ENCODE measurements at places on chromosomes 3 and 15. TPM values are rescaled to one million over a fixed set of nuclear protein-coding genes. Genes with fewer than 3 reads are reported as not detected.

- H3K27me3 ChIP-seq, result no peaks in the 10 kb centered on the region
- no peak for DNase-seq
- H3K36me3 ChIP-seq, result no peaks in the 10 kb centered on the region
- H3K4me1 ChIP-seq, result no peaks in the 10 kb centered on the region
Measured at GRCh38 chr3:49523756-49524747, 30.2 kb upstream of the BSN start.

- no peaks in the 10 kb centered on the region for H3K4me1 ChIP-seq
- no peak overlapping the region for H3K27ac ChIP-seq
- no peaks in the 10 kb centered on the region for H3K27me3 ChIP-seq
Measured at GRCh38 chr3:22122567-22122966, 371.6 kb upstream of the ZNF385D start.

Gene GNAT1
- total RNA-seq, result not detected

- H3K27me3 ChIP-seq, result peaks cover 4% of the 10 kb centered on the region
- no peak for DNase-seq
- no peak within 1 kb of the TSS for H3K4me3 ChIP-seq
- no peaks in the 10 kb centered on the region for H3K4me1 ChIP-seq
- no peaks in the 10 kb centered on the region for H3K36me3 ChIP-seq
- H3K27ac ChIP-seq, result no peak within 1 kb of the TSS
Measured at GRCh38 chr3:130516645-130517512, at the start of gene COL6A6. Gene COL6A6, plus strand, starts transcription at chr3:130517177. Its CDS starts 43,188 bp downstream, at chr3:130560365.

Data from CD8-positive, alpha-beta memory T cell (primary cell).